Esophagus squamous epithelium (tissue), 5 donors: ENCODE measurements at places on chromosomes 2 and 18.

GRCh38 chr2:240812721-240813120 lies 7.3 kb downstream of the KIF1A start:
- no peak for DNase-seq

GRCh38 chr18:3528231-3528630 lies 78.3 kb downstream of the TGIF1 start:
- no peak for DNase-seq

DNA sequence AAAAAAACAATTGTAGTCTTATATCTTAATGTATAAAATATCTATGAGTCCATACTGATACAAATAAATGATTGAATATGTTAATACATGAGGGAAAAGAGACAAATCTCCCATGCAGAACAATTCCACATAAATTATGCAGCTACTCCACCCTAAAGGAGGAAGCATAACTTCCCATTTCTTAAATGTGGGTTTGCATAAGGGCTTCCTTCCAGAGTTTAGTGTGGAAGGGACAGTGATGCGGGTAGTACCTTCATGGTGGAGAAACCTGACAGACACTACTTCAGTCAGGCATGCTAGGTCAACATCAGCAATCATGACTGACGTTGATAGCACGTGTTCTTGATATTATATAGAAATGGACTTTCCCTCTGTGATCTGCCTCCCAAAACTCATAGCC lies 146.9 kb upstream of the STON1 start:
- DNase-seq: no peak

GRCh38 chr18:4232656-4233055 lies 222.5 kb downstream of the DLGAP1 start:
- no peak for DNase-seq

GRCh38 chr2:168300460-168300859 lies 53.1 kb upstream of the STK39 start:
- DNase-seq: no peak

GRCh38 chr18:79940814-79941472 lies 10.5 kb downstream of the SLC66A2 start:
- no peak for DNase-seq

GRCh38 chr2:160365716-160366367 lies 127.8 kb downstream of the RBMS1 start:
- DNase-seq: no peak

- no peak for DNase-seq
Observed at GRCh38 chr2:133569286-133569830, 1.1 kb upstream of the NCKAP5 start.

- no peak for DNase-seq
Observed at GRCh38 chr2:42050010-42050702, 2.3 kb downstream of the PKDCC start.

DNA sequence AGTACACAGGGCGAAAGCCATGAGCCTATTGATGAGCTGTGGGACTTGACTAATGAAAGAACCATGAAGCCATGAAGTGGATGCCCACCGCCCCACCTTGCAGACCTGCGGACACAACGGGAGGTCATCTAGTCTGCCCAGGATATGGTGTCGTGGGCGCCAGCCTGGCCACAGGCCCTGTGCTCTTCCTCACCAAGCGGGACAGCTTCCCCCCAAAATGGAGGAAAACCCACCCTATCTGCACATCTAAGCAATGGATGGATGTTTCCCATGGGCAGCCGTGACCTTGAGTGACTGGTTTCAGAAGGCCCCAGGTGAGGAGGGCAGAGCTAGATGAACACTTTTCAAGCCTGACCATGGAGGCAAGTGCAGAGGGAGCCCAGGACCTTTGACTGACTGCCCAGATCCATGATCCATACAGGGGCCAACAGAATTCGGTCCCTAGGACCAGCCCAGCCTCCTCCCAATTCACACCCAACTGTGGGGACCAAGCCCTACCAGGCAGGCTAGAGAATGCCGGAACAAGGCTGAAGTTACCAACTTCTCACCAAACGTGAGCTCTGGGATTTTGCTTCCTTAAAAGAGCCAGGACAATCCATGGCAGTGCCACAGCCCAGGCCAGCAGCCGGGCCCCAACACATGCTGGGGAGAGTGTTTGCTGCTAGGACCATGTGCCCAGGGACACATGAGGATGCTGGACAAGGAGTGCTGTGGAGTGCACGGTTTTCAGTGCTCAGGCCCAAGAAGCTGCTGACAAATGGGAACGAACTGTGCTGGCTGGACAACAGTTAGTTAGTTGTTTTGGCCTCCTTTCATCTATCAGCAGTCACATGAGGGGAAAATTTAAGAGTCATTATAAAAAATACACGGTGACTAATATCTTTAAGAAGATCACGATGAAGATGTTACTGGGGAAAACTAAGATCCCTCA lies 249.4 kb downstream of the HDAC4 start:
- DNase-seq: no peak

DNA sequence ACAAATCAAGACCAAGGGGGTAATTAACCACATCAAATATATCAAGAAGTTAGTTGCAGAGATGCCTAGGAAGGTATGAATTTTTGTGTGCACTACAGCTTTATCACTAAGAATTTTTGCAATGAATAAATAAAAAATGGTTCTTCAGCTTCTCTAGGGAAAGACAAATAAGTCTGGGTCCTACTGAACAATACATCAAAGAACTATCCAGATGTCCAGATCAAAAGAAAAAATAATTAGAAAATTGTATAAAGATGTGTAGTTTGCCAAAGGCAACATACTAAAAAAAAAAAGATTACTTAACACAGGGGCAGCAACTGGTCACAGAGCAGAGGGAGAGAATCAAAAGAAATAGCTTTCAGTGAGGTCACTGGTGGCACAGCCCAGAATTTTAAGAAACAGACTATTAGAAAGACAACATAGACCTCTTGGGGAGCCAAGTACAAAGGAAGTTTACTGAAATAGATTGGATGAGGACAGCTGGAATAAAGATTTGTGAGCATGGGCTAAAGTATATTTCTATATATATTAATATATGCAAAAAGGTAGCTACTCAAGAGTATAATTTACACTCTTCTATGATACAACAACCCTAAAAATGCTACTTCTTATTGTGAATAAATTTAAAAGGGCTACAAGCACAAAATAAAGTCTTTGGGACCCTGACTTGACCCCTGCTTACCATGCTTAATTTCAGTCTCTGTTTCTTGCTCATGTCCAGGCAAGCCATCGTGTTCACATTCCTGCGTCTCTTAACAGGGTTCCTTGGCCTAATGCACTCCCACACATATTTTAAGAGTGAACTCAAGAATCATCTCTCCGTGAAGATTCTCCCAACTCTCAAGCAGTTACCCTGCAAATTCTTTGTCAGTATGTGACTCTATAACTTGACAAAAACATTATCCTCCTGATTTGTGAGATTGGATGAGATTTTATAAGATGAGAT lies 99.0 kb upstream of the GRB14 start:
- DNase-seq: no peak

DNA sequence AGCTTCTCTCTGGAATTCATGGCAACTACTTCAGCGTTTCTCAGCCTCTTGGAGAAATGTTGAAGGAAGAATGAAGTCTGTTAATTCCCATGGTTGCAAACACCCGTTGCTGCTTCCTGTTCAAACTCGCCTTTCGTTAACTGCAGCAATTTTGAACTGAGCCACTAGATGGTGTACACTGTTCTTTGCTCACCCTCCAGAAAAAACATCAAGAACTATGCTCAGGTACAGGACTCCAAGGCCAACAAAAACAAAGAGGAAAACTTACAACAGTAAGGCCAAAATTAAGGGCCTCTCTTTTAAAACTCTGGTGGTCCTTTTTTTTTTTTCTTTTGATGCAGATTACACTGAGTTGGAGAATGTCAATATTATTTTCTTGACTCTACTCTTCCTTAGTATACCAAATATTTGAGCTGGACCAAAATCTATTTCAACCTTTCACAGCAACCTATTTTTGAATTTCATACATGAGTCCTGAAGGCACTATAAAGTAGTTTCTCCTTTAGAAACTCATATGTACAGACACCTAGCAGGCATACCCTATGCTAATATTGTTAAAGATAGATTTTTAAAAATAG lies 58.2 kb downstream of the KLHL14 start:
- DNase-seq: no peak

GRCh38 chr18:58013241-58014211 lies 30.5 kb upstream of the NEDD4L start:
- DNase-seq: no peak

GRCh38 chr2:174327841-174328113 lies 7.0 kb upstream of the SP9 start:
- no peak for DNase-seq

- DNase-seq: no peak
Observed at GRCh38 chr2:2840681-2841300, 509.7 kb upstream of the MYT1L start.

GRCh38 chr2:197045115-197045514 lies 118.6 kb upstream of the PGAP1 start:
- no peak for DNase-seq

DNA sequence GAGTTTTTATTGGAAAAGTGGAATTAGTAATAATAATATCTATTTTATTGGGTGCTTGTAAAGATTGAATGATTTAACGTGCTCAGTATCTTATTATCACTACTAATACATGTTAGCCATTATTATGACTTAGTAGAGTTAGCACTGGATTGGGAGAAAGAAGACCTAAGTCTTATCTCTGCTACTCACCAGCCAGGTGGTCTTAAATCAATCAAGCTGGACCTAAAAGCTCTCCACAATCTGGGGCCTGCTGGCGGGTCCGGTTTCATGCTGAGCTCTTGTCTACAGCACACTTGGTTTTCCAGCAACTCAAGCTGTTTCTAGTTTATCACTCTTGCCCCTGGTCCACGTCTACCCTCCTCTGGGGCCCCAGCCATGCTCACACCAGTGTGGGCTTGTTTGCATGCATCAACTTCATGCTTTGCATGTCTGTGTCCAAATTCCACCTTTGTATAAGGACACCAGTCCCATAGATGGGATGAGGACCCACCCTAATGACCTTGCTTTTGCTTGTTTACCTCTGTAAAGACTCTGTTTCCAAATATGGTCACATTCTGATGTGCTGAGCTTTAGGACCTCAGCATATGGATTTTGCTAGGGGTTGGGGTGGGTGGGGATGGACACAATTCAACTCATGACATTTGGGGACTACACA lies 363.1 kb downstream of the LPIN1 start:
- DNase-seq: no peak

GRCh38 chr2:70160545-70160944 lies 30.3 kb downstream of the C2orf42 start:
- no peak for DNase-seq

GRCh38 chr2:241842067-241842415 lies 16.7 kb downstream of the PDCD1 start:
- no peak for DNase-seq

- no peak for DNase-seq
Observed at GRCh38 chr2:7023542-7023941, 106.3 kb downstream of the RNF144A start.

GRCh38 chr2:240565333-240566202 lies 2.7 kb upstream of the RNPEPL1 start:
- DNase-seq: peak; percentile 82

DNA sequence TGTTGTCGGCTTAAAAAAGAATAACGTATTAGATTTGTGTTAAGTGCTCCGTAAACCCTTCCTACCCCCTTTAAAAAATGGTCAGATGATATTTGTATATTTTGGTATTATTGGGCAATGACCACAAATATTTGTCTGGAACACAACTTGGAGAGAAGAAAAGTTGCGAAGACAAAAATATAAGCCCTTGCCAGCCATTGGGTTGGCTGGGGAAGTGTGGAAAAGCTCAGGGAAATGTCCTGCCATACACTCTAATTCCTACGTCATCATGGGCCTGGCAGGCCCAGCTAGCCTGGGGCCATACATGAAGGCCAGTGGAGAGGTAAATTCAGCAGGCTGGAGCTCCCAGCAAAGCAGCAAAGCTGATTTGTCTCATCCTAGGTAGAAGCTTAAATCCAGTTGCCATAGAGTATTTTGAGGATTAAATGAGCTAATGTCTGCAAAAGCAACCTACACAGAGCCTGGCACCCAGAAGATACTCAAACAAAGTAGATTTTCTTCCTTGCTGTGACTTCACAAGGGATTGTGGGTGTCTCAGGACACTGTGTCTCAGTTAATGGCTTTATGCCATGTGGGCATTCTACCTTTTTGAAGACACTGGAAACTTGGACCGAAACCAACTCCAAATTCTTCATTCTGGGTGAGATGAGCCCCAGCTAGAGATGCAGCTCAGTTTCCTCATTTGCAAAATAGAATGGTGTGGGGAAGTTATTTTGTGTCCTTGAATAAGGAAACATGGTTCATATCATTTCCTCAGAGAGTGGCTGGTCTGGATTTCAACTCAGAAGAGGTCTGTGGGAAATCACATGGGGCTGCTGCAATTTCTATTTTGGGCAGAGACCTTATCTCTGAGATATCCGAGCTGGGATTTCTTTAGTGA lies 87.9 kb upstream of the MAP4K3 start:
- no peak for DNase-seq

DNA sequence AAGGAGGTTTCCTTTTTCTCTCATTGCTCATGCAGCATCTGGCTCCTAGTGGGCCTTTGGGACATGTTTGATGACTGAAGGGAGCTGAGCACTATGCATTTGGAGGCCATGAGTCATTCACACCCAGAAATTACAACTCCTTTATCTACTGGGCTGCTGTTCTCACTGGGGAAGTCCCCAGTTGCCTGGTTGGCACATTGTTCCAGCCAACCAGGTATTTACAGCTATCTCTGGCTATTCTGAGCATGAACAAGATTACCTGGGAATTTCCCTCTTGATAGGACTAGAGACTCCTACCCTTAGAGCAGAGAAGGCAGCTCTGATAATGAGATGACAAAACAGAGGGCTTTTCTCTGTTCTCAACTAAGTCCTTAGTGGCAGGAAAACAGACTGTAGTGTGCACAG lies 206.5 kb downstream of the SETBP1 start:
- DNase-seq: no peak

- no peak for DNase-seq
Observed at GRCh38 chr2:225526760-225527390, 127.4 kb downstream of the NYAP2 start.

- DNase-seq: no peak
Observed at GRCh38 chr2:43890855-43891254, 52.1 kb downstream of the ABCG8 start.

GRCh38 chr2:69734035-69734611 lies 7.8 kb upstream of the ANXA4 start:
- DNase-seq: no peak

DNA sequence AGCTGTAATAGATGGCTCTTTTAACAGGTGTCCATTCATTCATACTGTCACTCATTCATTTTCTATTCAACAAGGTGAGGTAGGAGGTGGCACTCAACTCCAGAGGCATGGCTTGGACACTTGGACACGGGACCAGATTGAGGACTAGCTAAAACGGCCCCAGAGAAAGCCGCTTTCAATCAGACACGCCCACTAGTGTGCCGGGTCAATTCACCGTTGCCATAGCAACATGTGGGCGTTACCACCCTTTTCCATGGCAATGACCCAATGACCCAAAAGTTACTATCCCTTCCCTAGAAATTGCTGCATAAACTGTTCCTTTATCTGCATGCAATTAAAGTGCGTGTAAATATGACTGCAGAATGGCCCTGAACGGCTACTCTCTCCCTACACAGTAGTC lies 49.2 kb upstream of the LGALSL start:
- no peak for DNase-seq

- DNase-seq: no peak
Observed at GRCh38 chr18:70494524-70494923, 205.7 kb downstream of the SOCS6 start.
